ENCODE measurements at places on chromosomes 2 and 18.

DNA sequence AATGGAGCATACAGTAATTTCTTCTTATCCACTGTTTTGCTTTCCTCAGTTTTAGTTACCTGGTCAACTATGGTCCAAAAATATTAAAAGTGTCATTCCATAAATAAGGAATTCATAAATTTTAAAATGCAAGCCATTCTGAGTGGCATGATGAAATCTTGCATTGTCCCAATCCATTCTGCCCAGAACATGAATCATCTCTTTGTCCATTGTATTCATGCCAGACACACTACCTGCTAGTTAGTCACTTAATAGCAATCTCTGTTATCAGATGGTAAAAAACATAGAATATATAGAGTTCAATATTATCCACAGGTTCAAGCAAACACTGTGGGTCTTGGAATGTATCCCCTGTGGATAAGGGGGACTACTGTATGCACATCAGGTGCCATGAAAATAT, 872.2 kb upstream of the NXPH2 start:
- DNase-seq, result no peak

DNA sequence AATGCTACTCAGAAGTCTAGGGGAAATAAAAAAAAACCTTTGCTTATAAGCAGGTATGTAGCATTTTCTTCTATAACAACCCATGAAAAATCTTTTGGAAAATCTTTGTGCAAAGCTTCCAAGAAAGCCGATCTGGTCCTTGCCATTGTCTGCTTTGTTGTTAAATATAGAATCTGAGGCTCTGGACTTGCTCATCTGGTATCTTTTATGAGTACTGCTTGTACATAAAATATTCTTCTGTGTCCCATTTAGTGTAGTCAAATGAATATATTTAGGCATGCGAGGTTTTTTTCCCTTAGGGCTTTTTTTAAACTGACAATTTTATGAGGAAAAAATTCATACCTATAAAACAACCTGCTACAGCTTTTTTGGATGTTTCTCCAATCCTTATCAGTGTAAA, 45.0 kb upstream of the RMND5A start:
- DNase-seq, result no peak

DNA sequence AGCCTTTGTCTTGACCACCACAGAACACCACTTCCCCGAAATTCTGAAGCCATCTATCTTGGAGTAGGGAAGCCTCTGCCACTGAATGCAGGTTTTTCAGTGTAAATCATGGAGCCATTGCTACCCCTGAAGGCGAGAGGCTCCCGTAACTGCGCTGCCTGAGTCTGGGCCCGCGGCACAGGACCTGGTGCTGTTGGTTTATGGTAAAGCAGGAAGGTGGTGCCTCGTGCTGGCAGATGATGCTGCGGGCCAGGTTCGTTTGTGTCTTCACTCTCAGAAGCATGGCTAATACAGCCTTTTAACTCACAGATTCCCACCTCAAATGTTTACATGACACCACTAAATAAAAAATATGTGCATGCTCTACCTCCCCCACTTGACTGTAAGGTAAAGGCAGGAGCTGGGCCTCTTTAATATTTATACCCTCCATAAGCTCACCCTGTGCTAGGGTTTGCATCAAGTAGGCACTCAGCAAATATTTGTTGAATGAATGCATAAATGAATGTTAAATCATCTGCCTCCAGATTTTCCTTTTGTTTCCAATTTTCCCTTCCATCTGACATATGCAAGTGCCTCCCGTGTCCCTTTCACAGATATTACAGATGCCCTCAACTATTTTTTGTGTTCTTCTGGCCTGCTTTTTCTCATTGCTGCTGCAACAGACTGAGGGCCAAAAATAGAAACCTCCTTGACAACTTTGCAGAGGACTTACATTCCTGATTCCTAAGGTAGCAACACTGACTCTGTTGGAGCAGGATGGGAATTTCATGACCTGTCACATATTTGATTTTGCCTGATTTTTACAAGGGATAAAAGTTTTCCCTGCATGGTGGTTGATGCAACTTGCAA, 83.5 kb upstream of the CPO start:
- no peak for DNase-seq

GRCh38 chr2:52597346-52597745, 1170.3 kb upstream of the CHAC2 start:
- no peak for DNase-seq

- DNase-seq, result no peak
Measured at GRCh38 chr2:112160283-112161250, 22.4 kb downstream of the FBLN7 start.

DNA sequence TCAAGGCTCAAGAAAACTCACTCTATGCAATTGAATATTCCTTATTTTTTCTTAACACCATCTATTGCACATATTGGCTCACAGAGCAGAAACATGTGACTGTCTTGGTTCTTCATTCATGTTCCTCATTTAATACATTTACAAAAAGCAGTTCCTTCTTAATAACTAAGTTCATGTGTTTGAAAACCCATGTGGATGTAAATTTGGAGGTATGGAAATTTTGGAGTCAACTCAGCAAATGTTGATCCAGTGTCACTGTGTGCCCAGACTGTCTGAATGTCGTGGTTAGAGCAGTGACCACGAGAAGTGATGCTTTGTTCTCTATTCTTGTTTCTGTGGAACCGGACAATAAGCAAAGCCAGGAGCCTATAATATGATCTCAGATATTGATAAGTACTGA, 299.1 kb downstream of the SETBP1 start:
- DNase-seq, result no peak

GRCh38 chr2:219969508-219969907, 342.1 kb downstream of the SLC4A3 start:
- DNase-seq, result no peak

DNA sequence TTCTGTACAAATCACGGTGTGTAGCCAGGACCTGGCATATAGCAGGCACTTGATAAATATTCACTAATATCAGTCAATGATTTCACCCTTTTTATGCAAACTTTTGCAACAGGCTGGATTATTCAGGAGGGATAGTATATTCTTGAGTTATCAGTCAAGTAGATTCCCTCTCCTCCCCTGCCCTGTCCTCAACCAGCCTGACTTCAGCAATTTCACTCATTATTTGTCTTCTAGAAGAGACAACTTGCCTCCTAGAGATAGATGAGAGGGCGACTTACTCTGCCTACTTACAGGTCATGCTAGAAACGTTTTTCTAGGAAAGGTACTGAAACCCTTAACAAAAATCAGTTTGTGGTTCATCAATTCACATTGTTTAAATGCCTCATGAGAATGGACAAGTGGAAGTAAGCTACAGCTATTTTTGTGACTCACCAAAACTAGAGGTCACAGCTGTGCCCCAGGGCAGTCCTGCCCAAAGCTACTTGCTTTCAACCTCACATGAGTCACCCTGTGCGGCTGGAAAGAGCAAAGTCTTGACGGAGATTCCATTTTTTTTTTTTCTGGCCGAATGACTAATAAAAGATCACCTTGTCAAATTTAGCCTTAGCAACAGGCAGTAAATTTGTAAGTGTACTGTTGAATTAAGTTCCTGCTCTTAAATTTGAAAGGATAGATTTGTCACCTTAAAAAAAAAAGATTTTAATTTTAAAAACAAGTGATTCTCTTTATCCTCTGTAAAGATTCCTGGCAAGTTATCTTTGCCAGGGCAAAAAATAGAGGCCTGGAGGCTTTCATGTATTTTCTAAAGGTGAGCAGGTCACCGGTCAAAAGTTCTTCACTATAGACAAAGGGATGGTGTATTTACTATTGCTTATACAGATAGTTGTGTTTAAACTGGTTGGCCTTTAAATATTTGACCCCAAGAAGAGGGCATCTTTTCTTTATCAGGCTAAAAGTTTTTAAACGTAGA, 109.0 kb upstream of the SLC35G4 start:
- no peak for DNase-seq

GRCh38 chr18:37453752-37454151, 111.8 kb downstream of the CELF4 start:
- no peak for DNase-seq

DNA sequence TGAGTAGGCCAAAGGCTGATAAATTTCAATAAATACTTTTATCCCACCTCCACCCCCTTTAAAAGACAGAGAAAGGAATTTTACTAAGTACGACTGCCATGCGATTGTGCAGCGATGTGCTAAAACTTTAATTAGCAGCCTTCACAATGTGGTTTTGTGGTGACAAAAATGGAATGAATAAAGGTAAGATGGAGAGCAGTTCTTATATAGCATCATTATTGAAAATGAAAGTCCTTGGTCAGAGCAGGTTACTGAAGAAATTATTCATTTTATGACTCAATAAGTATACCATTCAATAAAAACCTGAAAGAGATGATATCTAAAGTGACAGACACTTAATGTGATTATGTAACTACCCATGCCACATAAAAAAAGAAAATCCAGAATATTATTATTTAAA, 33.2 kb upstream of the MTIF2 start:
- no peak for DNase-seq

DNA sequence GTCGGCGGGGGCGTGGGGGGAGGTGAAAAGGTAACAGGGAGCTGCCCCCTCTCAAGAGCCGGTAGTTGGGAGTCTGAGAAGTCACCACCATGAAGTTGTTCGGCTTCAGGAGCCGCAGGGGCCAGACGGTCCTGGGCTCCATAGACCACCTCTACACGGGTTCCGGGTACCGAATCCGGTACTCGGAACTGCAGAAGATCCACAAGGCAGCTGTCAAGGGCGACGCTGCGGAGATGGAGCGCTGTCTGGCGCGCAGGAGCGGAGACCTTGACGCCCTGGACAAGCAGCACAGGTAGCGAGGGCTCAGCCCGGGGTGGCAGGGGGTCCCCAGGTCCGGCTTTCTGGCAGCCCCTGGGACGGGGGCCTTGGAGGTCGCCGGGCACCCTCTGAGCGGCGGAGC, 47.1 kb upstream of the ZNF519 start:
- no peak for DNase-seq

GRCh38 chr2:169525434-169525833, 15.9 kb downstream of the KLHL41 start:
- no peak for DNase-seq

GRCh38 chr2:5691221-5691984, 781 bp upstream of the SOX11 start:
- DNase-seq, result no peak

DNA sequence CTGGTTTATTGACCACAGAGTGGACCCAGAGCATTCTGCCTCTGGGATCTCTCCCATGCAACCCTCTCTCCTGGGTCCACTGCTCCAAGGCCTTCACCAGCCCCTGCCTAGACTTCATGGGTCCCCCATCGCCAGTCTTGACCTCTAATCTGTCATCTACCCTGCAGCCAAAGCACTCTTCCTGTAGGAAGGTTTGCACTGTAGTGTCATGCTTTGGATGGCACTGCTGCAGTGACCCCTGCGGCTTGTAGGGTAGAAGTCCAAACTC, 41.7 kb downstream of the MYO7B start:
- no peak for DNase-seq

- DNase-seq, result no peak
Measured at GRCh38 chr2:223612501-223612900, 10.3 kb upstream of the SCG2 start.

DNA sequence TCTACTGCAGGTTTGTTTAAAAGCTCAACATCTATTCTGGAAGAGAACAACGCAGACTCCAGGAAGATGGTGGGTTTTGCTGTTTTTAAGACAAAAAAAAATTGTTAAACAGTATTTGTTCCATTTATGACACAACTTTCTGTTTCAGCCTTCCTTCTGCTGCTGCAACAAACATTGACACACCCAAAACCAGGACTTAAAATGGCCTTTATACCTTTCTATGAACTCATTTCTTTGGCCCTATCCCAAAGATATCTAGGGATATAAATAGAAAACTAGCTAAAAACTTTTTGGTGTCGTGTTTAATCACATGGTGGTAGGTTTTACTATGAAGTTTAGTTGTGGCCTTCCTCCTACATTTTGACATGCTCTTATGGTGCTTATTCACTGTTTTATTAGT, 964 bp upstream of the GALNT3 start:
- DNase-seq, result no peak

- DNase-seq, result no peak
Measured at GRCh38 chr2:100285691-100286090, 36.6 kb downstream of the LONRF2 start.

GRCh38 chr2:120204022-120204405, 19.2 kb downstream of the TMEM185B start:
- DNase-seq, result no peak

DNA sequence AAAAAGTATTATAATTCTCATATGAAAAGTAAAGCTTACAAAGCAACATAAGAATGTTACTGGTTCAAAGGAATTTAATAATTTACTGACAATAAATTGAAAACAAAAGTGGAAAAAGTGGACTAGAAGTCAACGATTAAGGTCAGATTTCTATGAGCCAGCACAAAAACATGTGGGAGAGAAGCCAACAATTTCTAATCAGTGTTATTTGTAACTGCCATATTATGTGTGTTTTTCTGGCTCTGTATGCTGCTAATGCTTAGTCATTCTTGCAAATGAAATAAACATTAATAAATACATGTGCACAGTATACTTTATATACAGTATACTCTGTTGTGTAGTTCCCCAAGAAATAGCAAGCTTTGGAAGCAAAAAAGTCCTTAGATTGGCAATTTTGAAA, 301.3 kb upstream of the RGPD4 start:
- no peak for DNase-seq

DNA sequence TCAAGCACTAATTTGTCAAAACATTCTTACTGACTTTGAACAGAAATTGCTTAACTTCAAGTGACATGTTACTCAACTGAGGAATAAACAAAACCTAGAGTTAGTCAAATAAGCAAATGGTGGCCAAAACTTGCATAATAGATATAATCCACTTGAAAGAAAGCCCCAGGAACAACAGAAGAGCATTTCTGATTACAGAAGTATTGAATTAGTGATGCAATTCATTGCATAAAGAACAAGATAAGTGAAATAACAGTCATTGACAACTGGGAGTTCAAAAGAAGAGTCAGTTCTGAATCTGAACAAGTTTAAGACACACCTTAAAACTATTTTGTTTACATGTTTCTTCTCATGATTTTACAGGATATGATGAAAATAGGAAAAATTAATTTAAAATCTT, 30.8 kb downstream of the COBLL1 start:
- DNase-seq, result no peak

DNA sequence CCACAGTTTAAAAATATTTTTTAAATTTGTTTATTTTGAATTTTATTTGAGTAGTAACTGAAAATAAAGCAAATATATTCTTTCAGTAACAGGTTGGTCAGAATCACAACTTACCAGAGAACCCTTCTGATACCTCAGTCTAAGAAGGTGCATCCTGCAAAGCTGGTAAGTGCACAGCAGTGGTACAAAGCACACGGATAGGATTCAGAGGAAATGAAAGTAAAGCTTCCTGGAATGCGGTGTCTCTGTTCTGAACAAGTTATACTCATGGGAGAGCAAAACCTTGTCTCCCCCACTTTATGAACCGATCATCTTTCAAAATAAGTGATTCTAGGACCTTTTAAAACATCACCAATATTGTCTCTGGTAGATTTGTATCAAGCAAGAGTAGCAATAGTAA, 398.3 kb downstream of the TMX3 start:
- DNase-seq, result no peak

Measured in activated T-helper 1 cell treated with anti-CD3 and anti-CD28 coated beads, Interleukin-2, amount 50 U/mL, for 16 hours (primary cell).